ENCODE measurements at places on chromosomes 16 and 17. TPM values are rescaled to one million over a fixed set of nuclear protein-coding genes. Genes with fewer than 3 reads are reported as not detected.

DNA sequence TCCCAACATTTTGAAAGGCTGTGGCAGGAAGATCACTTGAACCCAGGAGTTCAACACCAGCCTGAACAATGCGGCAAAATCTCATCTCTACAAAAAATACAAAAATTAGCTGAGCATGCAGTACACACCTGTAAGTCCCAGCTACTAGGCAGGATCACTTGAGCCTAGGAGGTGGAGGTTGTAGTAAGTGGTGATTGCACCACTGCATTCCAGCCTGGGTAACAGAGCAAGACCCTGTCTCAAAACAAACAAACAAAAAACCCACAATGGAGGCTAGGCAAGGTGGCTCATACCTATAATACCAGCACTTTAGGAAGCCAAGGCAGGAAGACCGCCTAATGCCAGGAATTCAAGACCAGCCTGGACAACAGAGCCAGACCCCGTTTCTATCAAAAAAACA lies 12.0 kb downstream of the APPBP2 start:
- DNase-seq = no peak

DNA sequence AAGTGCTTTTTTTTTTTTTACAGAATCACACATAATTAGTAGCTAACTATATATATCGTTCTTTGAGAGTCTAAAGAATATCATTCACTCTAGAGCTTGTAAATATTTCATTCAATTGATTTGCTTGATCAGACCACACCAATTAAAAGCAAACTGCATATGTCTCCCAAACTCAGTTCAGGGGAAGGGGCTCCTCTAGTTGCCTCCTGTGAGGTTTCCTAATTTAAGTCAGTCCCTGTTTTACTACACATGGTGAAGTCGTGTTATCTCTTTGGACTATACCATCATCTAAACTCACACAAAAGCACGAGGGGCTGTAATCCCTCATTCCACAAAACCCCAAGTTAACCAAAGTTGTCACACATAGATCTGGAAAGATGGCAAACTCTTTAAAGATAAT lies 11.7 kb downstream of the NACA2 start:
- no peak for DNase-seq

Gene CPPED1
- 21.1 TPM for polyA plus RNA-seq

- no peak for DNase-seq
These were observed 224.5 kb upstream of the PSMD7 start for GRCh38 chr16:74071996-74072535.

Measured in fibroblast of lung (primary cell).